ENCODE measurements at places on chromosomes 2 and 18.
A peak's percentile ranks its signal among the peaks of the same experiment; 100 is the strongest.

GRCh38 chr2:145638675-145639074, 1118.8 kb upstream of the ZEB2 start:
- DNase-seq: no peak

GRCh38 chr2:70393881-70394280, 92.0 kb upstream of the FAM136A start:
- no peak for DNase-seq

GRCh38 chr18:80163183-80163582, 54.1 kb downstream of the ADNP2 start:
- no peak for DNase-seq

DNA sequence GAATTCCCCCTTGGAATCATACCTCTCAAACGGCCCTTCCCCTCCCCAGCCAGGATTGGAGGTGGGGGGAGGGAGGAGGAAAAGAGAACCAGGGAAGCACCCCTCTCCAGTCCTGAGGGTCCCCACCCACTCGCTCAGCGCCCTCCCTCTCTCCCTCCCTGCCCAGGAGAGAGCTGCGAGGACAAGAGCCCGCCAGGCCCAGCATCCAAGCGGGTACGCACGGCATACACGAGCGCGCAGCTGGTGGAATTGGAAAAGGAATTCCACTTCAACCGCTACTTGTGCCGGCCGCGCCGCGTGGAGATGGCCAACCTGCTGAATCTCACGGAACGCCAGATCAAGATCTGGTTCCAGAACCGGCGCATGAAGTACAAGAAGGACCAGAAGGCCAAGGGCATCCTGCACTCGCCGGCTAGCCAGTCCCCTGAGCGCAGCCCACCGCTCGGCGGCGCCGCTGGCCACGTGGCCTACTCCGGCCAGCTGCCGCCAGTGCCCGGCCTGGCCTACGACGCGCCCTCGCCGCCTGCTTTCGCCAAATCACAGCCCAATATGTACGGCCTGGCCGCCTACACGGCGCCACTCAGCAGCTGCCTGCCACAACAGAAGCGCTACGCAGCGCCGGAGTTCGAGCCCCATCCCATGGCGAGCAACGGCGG, 14.4 kb downstream of the HOXD3 start:
- no peak for DNase-seq

- no peak for DNase-seq
Observed at GRCh38 chr2:238915596-238915995, 67.7 kb downstream of the TWIST2 start.

GRCh38 chr18:63829886-63830285, 54.7 kb downstream of the SERPINB7 start:
- no peak for DNase-seq

DNA sequence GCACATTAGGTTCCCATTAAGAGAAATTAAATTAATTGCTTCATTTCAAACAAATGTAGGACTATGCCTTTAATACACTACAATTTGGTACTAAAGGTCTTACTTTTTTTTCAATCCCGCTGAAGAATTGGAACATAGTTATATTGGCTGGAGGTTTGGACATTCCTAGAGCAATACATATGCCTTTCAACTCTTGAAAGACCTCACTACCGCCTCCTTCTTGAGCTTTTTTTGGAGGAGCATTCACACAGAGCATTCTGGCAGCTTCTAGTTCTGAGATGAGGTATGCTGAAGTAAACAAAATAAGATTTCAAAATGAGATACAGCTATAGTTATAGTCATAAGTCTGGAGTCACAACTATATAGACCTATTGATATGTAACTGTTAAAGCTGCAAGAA, 10.9 kb downstream of the FAM98A start:
- DNase-seq: no peak

- no peak for DNase-seq
Observed at GRCh38 chr18:10023853-10024570, 110.2 kb downstream of the VAPA start.

DNA sequence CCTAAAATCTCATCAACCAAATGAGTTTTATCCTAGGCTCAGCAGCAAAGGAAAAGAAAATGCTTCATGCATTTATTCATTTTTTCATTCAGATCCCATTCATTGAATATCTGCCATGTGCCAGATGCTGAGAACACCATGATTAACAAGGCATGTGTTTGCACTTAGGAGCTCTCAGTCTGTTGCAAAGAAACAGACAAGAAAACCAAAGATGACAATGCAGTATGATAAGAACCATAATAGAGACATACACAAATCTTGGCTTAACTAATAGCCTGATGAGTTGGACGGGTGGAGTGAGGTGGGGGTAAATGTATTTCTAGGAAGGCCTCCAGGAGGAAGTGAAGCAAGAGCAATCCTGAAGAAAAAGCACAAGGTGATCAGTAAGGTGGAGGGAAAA, 177.8 kb upstream of the SCN7A start:
- DNase-seq: no peak

DNA sequence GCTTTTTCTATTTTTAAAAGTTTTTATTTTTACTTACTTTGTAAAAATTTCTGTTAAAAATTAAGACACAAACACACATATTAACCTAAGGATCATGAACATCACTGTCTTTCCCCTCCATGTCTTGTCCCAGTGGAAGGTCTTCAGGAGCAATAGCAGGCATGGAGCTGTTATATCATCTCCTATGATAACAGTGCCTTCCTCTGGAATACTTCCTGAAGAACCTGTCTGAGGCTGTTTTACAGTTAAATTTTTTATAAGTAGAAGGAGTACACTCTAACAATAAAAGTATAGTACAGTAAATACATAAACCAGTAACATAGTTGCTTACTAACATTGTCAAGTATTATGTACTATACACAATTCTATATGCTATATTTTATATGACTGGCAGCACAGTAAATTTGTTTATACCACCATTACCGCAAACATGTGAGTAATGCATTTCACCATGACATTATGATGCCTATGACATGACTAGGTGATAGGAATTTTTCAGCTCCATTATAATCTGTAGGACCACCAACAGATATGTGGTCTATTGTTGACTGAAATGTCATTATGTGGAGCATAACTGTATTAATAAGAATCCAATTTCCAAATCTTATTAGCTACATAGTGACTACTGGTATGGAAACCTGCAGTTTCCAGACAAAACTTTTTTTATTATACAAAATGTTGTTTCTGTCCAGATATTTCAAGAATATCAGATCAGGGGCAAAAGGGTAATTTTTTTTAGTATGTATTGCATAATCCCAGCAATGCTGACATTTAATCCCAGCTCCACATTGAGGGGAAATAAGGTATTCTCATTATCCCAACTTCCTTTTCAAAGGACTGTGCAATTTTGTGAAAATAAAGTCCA, 337.2 kb upstream of the SLC39A10 start:
- DNase-seq: no peak

- DNase-seq: no peak
Observed at GRCh38 chr2:118830881-118831280, 16.6 kb downstream of the EN1 start.

GRCh38 chr2:17555150-17555549, 14.7 kb downstream of the VSNL1 start:
- no peak for DNase-seq

DNA sequence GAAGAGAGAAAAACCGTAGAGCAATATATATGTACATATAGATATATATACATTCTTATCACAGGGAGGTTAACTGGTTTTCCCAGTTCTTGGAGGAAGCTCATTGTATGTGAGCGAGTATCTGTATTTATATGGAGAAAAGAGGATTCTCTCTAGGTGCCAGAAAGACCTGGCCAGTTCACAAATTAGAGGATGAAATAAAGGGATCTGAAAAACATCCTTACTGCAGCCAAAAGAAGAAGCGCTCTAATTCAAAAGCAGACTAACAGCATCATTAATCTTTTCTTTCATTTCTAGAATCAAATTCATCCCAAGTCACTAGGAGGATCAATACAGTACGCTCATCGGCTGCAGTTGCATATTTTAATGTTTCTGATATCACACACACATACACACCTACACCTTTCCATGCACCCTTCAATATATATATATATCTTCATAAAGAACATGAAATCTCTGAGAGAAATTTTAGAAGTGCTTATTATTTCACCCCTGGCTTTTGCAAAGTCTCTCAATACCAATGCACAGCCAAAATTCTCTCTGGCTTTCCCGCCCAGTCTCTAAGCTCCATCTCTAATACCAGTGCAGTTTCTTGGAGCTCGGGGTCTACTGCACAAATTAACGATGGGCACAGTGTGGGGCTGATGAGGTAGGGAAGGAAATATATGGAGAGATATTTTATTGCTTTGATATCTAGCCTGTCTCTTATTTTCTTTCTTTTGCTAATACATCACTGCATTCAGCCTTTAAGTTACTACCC, 731 bp downstream of the NRXN1 start:
- no peak for DNase-seq

GRCh38 chr2:65024149-65024829, 31.9 kb upstream of the CEP68 start:
- DNase-seq: peak; percentile 25

GRCh38 chr18:21117409-21118131, 6.0 kb upstream of the ROCK1 start:
- no peak for DNase-seq

DNA sequence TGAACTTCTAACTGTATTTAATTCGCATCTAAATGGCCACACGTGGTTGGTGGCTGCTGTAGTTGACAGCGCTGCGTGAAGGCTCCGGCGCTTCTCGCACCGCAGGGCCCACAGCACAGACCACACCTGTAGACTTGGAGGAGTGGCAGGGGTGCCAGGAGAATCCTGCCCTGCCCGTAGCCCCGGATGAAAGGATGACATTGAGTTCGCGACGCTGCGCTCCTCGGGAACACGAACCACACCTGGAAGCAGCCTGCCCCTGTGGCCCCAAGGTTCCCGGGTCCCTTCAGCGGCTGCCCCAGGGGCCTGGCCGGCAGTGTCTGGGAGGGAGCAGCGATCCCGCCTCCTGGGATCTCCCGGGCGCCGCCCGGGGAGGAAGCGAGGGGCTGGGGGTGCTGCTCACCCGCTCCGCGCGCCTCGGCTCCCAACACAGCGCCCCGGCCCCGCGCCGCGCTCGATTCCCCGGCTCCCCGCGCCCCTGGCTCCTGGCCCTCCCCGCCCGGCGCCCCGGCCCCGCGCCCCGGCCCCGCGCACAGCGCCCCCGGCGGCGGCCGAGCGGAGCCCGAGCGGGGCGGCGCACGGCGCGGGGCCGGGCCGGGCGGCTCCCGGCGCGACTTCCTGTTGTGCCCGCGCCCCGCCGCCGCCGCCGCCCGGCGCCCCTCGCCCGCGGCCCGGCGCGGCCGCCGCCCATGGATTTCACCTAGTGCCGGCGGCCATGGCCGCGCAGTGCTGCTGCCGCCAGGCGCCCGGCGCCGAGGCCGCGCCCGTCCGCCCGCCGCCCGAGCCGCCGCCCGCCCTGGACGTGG, at the start of gene RNPEPL1:
TSS of gene RNPEPL1 (plus strand) at position 613 of the 806 bp plus-strand sequence. CDS start at position 716, 103 bp downstream.
- DNase-seq: no peak

DNA sequence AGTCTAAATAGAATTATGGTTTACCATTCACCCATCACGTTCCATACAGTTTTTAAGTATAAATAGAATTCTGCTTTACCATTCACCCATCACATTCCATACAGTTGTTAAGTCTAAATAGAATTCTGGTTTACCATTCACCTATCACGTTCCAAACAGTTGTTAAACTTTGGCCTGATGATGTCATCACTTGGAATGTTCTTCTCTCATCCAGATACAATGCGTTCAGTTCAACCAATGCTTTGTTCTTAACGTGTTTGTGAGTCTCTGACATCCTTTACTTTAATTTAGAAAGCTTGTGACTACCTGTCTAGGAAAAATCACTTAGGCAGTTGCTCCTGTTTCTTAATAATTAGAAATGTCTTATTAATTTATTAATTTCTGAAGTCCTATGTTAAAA, 236.3 kb upstream of the RASGRP3 start:
- DNase-seq: no peak

DNA sequence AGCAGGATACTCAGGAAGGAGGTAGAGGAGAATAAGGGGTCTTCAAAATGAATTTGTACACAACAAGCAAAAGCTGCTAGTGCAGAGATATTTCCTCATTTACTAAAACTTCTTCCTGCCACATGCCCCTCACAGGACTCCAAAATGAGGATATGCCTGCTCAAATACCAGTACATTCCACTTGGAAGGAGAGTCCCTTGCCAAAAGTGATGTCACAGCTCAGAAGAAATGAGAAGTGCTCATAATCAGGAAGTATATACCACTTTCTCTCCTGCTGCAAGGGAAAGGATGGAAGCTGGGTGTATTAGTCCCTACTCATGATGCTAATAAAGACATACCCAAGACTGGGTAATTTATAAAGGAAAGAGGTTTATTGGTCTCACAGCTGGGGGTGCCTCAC, 87.7 kb upstream of the FSHR start:
- no peak for DNase-seq

DNA sequence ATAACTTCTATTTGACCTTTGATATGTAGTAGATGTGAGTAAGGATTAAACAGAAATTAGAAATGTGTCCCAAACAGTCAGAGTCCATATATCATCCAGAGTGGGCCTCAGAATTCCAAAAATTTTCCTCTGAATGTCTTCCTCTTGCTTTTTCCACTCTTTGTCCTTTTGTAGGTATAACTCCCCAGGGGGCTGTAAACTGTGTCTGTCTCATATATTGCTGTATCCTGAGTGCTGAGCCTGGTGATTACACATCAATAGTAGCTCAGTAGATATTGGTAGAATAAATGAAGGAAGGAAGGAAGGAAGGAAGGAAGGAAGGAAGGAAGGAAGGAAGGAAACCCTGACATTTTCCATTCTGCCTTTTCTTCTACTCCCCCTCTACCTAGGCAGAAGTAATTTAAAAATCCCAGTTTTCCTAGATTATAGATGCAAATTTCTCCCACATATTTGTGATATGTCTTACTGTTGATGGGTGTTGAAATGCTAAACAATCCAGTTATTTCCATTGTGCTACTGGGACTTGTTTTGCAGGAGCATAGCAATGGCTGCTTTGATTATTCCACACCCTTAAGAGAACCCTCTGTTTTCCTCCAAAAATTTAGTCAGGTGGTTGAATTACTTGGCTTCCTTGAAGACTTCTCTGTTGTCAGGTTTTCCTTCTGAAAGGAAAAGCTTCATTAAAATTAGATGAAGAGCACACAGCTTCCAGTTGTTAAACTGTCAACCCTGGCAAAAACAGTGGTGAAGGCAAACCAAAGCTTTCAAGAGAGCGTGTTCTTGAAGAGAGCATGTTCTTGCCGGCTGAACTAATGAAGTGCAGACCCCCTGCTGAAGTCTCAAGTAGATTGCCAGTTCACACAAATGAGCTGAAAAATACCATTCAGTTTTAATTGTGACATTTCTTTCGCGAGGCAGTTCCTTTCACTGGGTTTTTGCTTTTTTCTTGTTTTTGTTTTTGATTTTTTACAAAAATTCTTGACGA, 147.8 kb downstream of the KCNE4 start:
- DNase-seq: no peak

DNA sequence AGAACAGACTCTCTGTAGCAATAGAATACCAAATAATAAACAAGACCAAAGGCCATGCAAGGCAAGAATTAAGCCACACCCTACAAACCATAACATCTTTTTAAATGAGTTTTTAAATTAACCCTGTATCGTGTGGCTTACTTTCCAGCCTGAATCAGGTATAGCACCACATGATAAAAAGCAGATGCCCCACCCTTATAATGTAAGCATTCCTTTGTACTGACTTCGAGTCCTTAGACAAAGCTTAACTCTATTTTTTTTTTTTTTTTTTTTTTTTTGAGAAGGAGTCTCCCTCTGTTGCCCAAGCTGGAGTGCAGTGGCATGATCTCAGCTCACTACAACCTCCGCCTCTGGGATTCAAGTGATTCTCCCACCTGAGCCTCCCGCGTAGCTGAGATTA, 1.7 kb upstream of the C2orf42 start:
- DNase-seq: no peak
